ENCODE measurements at places on chromosomes 7 and 10.

DNA sequence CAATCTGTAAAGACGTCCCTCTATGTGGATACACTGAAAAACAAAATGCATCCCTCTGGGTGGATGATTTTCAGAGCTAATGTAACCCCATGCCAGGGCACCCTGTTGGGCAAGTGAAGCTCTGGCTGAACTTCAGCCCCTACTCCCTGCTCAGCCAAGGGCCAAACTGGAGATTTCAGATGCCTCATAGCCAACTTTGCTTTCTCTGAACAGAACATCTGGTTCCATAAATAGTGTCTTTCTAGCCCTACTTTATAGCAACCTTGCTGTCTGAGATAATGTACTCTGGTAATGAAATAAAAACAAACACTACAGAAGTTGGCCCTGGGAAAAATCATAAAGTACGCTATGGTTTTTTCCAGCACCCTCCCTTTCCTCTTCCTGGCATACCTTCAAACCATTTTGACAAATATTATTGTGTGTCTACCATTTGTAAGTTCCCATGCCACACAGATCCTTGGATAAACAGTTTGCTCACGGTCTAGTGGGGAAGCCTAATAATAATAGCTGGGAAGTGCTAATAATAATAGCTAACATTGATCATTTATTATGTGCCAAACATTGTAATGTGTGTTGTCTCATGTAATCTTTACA, 3.4 kb downstream of the ENTPD1 start:
- DNase-seq, result no peak

DNA sequence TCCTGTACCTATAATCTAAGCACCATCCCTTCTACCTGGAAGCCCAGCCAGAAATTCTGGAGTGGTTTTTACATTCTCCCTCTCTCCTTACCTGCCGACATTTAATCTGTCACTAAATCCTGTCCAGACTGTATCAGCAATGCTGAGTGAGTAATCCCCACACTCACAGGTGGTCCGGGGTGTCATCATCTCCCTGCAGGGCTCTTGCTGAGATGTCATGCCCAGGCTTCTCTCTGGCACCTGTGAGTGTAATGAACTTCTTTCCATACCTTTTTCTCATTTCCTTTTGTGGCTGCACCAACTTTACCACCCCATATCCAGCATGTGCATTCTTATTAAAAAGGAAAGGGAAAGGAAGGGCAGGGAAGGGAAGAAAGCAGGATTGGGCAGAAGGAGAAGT, 355.2 kb downstream of the CCSER2 start:
- DNase-seq, result no peak

GRCh38 chr7:141880960-141881359, 35.2 kb upstream of the OR9A4 start:
- no peak for DNase-seq

- peak; percentile 9 for DNase-seq
Observed at GRCh38 chr10:88896994-88897853, 17.2 kb downstream of the STAMBPL1 start.

DNA sequence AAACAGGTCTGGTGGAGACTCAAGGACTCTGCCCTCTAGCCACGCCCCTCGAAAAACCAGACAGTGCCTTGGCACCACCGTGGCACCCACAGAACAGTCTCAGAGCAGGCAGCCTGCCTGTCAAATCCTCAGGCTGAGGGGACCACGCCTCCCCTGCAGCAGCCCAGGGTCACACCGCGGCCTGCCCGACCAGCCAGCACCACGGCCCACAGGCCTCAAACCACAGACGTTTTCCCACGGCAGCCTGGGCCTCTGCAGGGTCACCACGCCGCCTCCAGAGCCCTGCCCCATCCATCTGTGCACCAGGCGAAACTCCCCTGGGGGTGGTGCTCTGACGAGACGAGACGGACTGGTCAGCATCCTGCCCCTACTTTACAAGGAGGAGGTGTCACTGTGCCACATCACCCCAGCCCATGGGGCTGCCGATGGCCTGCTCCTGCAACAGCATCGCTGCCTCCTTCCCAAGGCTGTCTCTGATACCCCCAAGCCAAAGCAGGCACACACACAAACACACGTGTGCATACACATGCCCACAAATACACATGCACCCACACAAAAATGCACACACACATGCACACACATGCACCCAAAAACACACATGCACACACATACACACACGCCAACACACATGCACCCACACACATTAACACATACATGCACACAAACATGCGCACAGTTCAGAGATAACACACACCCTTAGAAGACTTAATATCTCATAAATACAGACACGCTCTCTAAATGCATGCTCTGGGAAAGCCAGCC, 24.6 kb downstream of the PAPOLB start:
- no peak for DNase-seq

DNA sequence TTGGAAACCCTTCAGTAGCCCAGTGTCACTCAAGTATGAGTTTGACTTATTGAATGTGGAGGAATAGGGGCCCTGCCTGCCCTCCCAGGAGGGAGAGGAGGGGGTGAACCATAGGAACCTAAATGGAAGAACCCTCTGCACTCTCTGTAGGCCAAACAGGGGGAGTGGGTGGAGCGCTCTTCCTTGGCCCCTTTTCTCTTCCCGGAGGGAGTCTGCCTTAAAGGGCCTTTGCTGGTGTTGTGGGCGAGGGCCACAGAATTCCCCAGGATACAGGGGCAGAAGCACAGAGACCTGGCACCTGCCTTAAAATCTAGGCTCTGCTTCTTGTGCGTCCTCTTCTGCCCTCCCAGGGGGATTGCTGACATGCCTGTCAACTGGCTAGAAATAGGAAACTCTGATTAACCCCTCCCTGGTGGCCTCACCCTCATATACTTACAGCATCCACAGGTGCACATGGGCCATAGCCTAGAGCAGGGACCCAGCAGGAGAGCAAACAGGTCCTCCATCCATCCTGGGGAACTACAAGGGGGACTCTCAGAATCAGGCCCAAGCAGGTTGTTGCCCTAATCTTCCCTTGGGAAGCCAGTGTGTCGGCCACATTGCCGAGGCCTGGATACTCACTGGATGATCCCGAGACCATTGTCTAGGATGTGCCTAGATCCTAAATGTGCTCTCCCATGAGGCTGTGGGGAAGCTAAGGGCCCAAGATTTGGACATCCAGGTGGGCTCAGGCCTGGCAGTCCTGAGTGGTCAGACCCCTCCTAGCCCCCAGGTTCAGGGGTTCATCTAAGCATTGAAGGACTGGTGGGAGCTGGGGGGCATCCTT, 3.4 kb downstream of the TRIM8 start:
- DNase-seq, result no peak

DNA sequence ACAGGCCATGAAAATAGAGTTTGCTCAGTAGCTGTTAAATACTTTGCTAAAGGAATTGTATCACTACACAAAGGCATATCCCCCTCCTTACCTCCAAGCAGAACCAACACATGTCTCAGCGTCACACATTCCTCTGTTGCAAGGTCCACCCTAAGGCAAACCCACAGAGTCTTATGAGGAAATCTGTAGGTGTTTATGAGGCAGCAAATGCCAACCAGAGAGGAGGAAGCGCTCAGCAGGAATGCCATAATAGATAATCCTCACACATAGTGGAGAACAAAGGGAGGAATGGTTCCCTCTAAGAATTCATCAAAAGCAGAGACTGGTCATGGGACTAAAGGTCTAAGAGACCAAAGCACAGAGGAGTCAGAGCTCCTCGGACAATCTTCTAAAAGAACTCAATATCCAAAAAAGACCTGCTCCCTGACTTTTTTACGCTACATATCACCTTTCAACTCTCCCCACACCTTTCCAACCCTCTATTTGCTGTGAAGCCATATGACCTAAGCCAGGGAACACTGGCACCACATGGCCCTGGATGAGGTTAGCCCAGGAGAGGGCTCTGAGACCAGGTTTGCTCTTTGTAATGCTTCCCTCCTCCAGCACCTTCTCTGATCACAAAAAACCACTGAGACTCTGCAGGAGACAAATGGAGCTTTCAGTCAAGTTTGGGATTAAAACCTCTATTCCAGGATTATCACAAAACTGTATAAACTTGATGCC, 7.3 kb downstream of the SLC25A13 start:
- no peak for DNase-seq
